ENCODE measurements at places on chromosomes 6 and 20.

DNA sequence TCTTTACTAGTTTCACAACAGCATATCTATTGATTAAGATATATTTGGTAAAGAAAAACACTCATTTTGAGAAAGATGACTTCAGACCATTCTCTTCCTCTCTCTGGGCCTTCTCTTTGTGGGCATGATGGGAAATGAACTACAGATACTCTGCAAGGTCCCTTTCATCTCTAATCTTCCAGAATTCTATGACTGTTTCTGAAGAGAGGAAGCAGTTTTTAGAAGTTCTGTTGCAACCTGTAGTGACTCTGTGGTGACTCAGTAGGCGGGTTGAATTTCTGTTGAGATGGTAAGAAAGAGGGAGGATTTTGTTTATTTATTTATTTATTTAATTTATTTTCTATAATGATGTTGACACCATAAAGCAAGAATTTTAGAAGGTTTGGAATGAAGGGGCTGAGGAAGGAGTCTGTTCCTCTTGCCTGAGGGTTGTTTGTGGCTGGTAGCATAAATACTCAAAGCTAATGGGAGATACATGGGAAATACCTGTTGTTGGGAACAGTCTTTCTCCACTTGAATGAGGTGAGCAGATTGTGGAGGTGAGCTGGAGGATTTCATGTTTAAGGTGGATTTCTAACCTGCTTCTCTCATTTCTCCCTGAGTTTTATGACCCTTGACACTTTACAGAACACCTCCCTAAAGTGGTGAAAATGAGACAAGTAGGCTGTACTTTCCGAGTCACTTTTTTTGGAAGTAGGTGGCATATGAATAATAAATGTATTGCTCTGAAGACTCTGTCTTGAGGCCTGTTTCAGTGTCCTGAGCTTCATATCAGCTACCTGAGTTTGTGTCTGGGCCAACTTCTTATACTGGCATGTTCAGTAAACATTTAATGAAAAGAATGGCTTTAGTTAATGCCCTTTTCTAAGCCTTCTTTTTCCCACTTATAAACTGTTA, 15.0 kb downstream of the ACSS2 start:
- no peak for DNase-seq

DNA sequence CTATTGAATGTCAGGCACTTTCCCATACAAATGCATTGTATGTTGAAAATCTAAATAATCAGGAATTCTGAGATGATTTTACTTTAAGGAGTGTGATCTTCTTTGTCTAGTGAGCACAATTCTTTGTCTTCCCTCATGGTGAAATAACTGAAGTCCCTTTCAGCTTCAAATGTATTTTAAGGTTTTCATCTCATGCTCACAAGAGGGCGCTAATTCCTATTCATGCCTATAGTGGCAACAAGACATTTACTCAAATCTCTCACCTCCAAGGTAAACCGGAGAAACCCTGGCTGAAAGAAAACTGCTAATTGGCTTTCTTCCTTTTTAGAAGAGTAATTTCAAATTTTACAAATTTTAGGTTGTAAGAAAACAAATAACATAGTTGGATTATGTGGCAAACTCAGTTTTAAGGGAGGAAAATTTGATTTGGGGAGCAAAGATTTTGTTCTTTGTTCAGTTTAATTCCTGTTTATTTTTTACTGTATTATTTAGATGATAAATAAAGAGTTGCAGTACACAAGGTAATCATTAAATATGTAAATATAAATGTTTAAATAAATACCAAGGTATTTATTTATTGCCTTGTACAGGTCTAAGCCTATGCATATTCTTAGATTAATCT, 69.1 kb downstream of the SLC35F1 start:
- DNase-seq: no peak

GRCh38 chr6:86707545-86708120, 229.7 kb upstream of the HTR1E start:
- no peak for DNase-seq

GRCh38 chr20:4844751-4845465, 123.2 kb downstream of the PRND start:
- no peak for DNase-seq

GRCh38 chr6:127383988-127384387, 40.6 kb upstream of the ECHDC1 start:
- no peak for DNase-seq

GRCh38 chr6:14930366-14930989, 315.4 kb upstream of the JARID2 start:
- DNase-seq: no peak

DNA sequence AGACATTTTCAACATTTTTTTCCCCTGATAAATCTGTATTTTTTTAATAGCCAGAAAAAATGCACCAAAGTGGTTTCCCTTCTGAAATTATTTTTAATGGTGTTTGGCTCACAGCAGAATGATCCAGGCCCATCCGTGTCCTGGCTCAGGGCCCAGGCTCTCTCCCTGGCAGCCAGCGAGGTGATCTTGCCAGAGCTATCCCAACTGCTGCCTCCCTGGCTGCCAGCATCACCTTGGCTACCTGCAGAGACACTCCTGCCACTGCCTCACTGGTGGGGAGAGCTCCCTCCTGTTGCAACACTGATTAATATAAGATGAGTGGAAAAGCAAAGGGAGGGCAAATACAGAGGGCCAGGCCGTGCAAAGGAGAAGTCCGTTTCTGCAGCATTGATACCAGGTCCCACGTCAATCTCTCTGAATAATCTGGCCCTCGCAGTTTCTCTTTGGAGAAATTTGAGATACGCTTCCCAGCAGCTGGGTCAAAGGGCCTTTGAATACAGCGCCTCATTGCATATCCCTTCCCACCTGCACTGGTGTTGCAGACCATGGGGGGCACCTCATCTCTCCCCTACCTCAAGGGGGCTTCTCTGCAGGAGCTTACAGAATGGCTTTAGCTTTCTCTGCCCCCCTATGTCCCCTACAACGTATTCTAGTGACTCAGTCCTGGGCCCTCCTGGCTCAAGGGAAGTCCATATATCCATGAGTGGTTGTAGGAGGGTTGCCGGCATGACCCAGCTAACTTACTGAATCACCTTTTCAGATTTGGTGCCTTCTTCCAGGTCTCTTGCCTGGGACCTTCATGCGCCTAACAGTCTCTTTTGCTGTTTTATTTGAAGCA, 12.8 kb upstream of the DSTN start:
- peak; percentile 75 for DNase-seq

GRCh38 chr6:6688951-6689350, 100.4 kb downstream of the LY86 start:
- no peak for DNase-seq

DNA sequence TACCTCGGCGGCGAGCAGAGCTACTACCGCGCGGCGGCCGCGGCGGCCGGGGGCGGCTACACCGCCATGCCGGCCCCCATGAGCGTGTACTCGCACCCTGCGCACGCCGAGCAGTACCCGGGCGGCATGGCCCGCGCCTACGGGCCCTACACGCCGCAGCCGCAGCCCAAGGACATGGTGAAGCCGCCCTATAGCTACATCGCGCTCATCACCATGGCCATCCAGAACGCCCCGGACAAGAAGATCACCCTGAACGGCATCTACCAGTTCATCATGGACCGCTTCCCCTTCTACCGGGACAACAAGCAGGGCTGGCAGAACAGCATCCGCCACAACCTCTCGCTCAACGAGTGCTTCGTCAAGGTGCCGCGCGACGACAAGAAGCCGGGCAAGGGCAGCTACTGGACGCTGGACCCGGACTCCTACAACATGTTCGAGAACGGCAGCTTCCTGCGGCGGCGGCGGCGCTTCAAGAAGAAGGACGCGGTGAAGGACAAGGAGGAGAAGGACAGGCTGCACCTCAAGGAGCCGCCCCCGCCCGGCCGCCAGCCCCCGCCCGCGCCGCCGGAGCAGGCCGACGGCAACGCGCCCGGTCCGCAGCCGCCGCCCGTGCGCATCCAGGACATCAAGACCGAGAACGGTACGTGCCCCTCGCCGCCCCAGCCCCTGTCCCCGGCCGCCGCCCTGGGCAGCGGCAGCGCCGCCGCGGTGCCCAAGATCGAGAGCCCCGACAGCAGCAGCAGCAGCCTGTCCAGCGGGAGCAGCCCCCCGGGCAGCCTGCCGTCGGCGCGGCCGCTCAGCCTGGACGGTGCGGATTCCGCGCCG, 994 bp downstream of the FOXC1 start:
- DNase-seq: no peak

GRCh38 chr6:158026054-158026900, 44.6 kb downstream of the SYNJ2 start:
- DNase-seq: peak; percentile 81

DNA sequence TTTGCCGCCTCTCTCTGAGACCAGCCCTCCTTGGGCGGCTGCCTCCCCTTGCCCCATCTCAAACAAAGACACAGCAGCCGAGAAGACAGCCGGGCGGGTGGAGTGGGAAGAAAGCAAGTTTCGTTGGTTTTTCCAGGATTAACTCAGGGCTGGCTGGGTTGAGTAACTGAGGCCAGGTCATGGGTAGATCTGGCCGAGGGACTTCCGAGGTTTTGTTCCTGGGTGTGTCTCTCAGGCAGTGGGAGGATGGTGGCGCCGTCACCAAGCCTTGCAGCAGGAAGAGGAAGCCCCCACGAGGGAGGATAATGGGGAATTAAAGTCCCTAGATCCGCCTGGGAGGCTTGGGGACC, 167.2 kb downstream of the TTLL2 start:
- peak; percentile 73 for DNase-seq

- DNase-seq: no peak
Measured at GRCh38 chr6:3584606-3585005, 127.8 kb upstream of the SLC22A23 start.

DNA sequence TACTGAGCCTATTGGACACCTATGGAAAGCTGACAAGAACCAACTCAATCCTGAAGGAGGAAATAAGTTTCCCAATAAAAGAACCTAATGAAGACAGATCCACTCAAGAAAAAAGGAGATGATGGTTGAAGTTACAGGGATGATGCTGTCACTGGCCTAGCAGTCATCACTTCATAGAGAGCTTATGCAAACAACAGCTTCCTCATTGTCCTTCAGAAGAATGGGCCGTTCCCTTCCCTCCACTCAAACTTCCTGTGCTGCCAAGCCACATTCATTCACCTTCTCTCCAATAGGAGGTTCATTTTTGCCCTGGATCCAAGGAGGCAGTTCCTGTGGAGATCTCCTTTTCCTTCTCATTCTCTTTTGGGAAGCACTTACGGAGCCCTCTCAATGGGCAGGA, 13.8 kb upstream of the PM20D2 start:
- DNase-seq: no peak

GRCh38 chr6:9520417-9521151, 894.3 kb downstream of the TFAP2A start:
- DNase-seq: no peak

DNA sequence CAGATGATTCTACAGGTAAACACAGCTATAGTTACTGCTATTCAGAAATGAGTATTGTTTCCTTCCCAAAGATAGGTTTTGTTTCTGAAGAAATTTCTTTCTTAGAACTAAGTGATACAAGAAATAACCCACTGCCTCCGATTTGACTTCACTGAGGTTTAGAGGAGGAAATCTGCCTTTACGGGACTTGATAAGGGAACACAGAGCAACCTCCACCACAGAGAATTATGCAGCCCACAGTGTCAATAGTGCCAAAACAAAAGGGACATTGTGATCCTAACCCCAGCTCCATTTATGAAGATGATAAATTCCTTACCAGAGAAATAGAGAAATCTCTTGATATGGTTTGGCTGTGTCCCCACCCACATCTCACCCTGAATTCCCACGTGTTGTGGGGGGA, 164.6 kb downstream of the ZNF217 start:
- DNase-seq: no peak

GRCh38 chr6:113599444-113599843, 257.7 kb upstream of the MARCKS start:
- DNase-seq: no peak

- DNase-seq: no peak
Measured at GRCh38 chr6:786946-787763, 94.2 kb upstream of the EXOC2 start.

- DNase-seq: no peak
Measured at GRCh38 chr20:916825-917224, 691 bp upstream of the ANGPT4 start.

DNA sequence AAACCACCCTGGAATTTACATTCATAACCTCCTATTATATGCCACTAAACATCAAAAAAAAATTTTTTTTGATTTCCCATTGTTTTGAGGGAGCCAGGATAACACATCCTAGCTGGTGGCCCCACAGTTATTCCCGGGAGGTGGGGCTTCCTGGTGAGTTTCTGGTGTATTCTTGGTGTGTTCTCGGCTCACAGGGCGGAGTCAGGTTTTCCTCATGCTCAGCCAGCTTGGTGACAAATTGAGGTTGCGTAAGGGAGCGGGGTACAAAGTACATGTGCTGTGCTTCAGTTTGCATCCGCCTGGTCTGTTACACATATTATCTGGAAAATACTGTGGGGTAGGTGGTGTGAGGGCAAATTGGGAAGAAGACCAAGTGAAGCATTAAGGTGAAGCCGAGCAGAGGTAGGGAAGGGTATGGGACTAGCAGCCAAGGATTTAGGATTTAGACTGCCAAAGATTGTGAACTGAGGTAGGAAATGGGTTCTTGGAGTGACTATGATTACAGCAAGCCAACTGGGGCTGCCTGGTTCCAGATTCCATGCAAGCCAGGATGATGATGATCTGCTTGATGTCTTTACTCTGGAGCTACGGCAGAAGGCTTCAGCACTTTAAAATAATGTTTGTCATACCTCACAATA, 46.2 kb upstream of the EEF1A1 start:
- peak; percentile 74 for DNase-seq

GRCh38 chr6:42520786-42521607, 42.8 kb upstream of the UBR2 start:
- no peak for DNase-seq

GRCh38 chr6:52512199-52512598, 64.7 kb downstream of the TRAM2 start:
- no peak for DNase-seq

DNA sequence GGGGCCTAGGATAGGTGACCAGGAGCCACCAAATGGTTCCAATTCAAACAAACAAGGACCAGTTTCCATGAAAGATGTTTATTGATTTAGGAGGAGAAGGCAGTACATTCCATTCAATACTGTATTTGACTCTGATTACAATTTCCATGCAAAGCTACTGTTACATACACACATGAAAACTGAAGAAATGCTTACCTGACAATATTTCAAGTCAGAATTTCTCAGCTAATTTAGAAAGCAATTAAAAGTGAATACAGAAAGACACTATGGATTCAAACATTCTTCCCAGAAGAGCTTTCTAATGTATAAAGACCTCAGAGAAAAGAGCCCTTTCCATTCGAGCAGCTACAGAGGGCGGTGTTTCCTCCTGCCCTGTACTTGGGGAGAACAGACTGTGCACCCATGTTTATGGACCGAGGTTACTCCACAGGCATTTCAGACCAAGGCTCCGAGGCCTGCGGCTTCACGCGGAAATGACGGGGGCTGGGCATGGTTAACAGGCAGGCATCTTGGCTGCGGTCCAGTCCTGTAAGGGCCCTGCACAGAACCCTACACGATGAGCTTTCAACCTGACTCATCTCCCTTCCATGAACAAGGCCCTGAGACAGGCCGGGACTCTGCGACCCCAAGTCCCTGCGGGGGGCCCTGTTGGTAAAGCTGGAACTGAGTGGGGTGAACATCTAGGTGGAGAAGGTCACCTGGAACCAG, 25.7 kb upstream of the TCFL5 start:
- no peak for DNase-seq

DNA sequence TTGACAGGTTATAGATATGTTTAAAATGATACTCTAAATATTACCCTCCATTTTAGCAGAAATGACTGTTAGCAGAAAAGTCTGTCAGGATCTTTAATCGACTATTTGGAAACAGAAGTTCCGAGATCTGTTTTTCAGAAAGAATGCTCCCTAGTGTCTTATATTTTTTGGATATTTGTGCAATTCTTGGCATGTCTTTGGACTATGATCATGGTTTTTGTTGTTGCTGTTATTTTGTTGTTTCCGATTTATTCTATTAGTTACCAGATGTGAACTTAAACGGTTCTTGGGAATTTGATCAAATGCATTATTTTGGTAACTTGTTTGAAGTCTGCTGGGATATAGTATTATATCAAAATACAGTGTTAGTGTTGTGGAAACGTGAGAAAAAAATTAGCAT, 106.4 kb upstream of the CEP162 start:
- no peak for DNase-seq

All from upper lobe of right lung (tissue), 1 donor.